AG08395 (cell line): ENCODE measurements at places on chromosomes 1 and 21.

GRCh38 chr1:55980582-55980981 lies 598.8 kb downstream of the PLPP3 start:
- no peak for DNase-seq

DNA sequence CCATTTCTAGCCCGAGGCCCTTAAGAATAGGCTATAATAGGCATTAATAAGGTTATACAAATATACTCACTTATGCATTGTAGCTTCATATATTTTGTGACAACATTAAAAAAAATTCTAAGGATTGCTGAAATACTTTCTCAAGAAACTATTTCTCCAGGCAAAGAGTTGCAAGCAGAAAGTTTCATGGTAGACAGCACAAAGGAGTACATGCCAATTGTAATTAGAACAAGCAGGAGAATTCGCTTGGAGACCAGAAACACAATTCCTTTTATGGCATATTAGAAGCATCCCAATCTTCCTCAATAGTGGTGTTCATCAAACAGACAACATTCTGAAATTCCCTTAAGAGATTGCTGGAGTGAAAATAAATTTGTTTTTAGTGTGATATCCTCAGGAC lies 122.8 kb downstream of the CRB1 start:
- DNase-seq = no peak

DNA sequence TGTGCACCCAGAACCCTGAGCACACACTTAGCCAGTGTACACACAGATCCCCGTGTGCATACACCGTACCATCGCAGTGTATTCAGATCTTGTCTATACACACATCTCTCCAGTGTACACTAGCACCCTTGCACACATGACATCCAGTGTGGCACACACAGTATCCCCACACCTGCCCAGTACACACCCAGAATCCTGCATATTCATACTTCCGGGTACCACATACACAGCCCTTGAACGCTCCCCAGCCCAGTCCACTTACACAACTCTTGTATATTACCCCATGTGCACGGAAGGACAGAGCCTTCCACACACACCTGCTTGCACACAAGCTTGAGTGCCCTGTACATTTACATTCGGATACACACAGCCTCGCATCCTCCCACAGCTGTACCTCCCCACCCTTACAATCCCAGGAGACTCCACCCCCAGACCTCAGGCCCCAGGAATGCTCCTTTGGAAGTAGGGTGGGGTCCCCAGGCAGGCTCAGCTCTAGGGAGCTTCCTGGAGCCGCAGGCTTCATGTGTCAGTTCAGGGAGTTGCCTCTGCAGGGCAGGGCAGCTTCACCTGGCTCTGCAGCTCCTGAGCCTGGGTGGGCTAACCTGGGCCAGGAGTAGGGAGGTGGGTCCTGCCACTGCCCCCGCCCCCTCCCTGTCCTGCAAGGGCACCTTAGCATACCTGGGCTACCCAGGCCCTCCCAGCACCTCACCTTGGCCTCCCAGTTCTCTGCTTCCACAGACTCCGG lies 46.2 kb downstream of the AHDC1 start:
- DNase-seq = no peak

DNA sequence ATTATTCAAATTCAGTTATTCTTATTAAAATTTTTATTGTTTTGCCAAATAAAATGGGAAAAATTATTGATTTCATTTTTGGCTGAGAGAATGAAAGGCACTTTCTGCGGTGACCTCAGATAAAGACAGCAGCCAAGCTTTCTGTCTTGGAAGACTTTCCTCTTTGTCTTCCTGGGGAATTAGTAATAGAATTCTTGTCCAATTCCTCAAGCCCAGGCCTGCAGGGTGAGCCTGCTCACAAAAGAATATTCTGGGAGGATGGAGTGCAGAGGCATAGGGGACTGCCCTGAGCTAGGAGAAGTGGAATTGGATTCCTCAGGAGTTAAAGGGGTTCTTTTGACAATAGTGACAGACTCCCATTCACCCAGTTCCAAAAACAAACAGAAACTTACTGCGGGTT lies 614.5 kb upstream of the ADGRL2 start:
- DNase-seq = peak; percentile 24

DNA sequence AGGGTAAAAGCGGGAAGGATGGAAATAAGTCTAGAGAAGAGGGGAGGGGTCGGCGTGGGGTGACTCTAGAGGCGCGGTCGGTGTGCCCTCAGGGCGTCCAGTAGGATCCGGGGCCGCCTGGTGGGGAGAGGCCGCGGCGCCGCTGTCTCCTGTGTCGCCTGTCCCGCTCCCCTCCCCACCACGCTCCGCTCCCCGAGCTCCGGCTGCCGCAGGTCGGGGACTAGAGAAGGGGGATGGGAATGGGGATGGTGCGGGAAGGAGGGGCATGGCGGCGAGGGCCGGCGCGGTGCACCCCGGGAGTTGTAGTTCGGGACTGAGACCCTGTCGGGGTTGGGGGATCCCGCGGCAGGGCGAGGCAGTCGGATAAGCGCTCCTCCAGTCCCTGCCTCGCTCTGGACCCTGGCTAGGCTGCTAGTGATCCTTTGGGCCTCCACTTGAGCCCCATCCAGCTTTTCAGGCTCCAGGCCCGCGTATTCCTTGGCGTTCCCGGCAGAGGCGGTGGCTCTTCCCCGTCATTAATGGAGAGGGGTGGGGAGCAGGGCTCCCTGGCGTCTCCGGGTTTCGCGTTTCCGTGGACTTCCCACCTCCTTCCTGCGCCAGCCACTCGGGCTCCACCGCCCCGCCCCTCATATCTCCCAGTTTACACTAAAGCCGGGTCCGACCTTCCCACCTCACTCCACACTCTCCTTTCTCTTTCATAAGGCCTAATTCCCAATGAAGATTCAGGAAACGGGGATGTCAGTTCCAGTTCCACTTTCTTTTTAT lies at the start of gene ENTREP3:
Gene ENTREP3 (minus strand): TSS at position 241 of the 765 bp plus-strand sequence. CDS start 606 bp downstream, outside the sequence.
- peak; percentile 89 for DNase-seq

GRCh38 chr21:37737507-37737906 lies 178.8 kb downstream of the KCNJ6 start:
- DNase-seq = no peak

GRCh38 chr1:53107570-53108322 lies 34.7 kb downstream of the SLC1A7 start:
- peak; percentile 83 for DNase-seq
